Left lung (tissue), 14 donors: ENCODE measurements at places on chromosomes 7 and 10. TPM values are rescaled to one million over a fixed set of nuclear protein-coding genes. Genes with fewer than 3 reads are reported as not detected.

DNA sequence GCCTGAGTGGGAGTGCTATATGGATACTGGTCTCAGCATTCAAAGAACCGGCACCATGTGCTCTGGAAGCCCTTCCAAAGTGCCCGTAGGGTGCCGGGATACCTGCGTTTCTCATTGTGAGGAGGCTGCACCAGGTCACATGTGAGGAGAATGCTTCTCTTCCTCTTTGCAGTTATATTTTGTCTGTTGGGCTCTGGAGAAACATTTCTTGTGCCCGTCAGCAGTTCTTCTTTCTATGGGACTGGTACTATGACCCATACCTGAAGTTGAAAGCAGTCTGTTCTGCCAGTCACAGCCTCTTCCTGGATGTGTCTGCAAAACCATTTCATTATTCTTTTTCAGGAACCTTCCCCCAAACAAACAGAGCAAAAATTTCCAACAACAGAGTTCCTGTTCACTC is 465.0 kb downstream of the SUGCT start:
- no peaks in the 10 kb centered on the region for H3K36me3 ChIP-seq
- H3K27me3 ChIP-seq = no peaks in the 10 kb centered on the region
- peaks cover 5% of the 10 kb centered on the region for H3K4me1 ChIP-seq
- no peak overlapping the region for H3K4me3 ChIP-seq

DNA sequence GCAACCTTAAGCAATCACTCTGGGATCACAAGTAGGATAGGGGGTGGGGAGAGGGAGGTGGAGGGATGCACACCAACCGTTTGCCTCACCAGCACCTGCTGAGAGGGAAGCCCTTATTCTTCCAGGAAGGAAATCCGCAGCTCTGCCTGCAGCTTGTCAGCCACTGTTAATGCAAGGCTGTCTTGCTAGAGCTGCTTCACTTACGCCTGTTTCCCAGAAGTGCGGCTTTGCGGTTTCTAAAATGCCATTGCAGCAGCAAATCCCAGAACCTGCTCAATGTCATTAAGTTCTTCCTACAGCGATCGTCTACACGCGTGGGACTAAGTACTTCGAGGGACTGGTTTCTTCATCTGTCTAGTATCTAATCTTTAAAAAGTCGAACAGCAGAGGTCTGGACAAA is 191.1 kb downstream of the ZMYND11 start:
- DNase-seq = no peak
- H3K36me3 ChIP-seq = no peaks in the 10 kb centered on the region
- H3K27me3 ChIP-seq = no peaks in the 10 kb centered on the region
- peaks cover 3% of the 10 kb centered on the region for H3K4me1 ChIP-seq
- no peak overlapping the region for H3K27ac ChIP-seq

RHOBTB1 gene
- 52.5 TPM for polyA plus RNA-seq

GRCh38 chr7:84879570-84880325 is 307.1 kb downstream of the SEMA3D start:
- no peak for DNase-seq
- no peaks in the 10 kb centered on the region for H3K36me3 ChIP-seq
- H3K27me3 ChIP-seq = no peaks in the 10 kb centered on the region
- no peak overlapping the region for H3K27ac ChIP-seq

- H3K27me3 ChIP-seq = no peaks in the 10 kb centered on the region
- H3K4me3 ChIP-seq = no peak overlapping the region
- no peak for DNase-seq
- H3K4me1 ChIP-seq = no peaks in the 10 kb centered on the region
- no peaks in the 10 kb centered on the region for H3K36me3 ChIP-seq
- H3K27ac ChIP-seq = no peak overlapping the region
Measured at GRCh38 chr7:158601090-158601489, 13.5 kb upstream of the PTPRN2 start.

EPO gene
- polyA plus RNA-seq = not detected

MEST gene
- polyA plus RNA-seq = 359 TPM

MSMB gene
- not detected for polyA plus RNA-seq

NPSR1 gene
- polyA plus RNA-seq = not detected

DNA sequence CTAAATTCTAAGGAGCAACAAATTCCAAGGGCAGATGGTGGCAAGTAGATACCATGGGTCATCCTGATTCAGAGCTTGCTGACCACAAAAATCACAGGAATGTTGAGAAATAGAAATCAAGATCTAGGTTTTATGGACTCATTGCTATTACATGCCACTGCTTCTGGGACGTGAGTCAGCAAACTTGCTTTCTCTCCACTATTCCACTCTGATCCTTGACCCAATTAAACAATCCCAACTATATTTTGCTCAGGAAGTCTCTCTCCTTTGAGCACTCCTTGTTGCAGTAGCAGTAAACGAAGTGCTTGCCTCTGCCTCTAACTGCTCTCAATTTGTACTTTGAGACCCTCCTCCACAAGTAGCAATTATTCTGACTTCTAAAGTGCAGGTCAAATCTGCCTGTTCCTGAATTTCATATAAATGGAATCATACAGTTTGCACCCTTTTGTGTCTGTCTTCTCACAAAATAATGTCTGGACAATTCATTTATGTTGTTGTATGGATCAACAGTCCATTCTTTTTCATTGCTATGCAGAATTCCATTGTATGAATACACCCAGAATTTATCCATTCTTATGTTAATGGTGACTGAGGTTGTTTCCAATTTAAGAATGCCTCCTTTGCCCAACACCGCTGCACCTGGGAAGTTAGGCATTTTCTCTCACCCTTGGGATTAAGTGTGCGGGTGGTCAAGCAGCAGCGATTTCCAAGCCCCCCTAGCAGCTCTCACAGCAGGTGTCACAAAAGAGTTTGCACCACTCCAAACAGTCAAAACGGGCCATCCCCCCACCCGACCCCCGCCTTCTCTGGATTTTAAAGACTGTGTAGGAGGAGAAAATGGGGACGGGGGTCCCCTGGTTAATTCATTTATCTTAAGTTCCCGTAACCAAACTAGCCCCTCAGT is 35.9 kb downstream of the ACSM6 start:
- no peaks in the 10 kb centered on the region for H3K4me1 ChIP-seq
- H3K27ac ChIP-seq = peak overlapping the region; percentile 31
- no peaks in the 10 kb centered on the region for H3K36me3 ChIP-seq
- H3K27me3 ChIP-seq = no peaks in the 10 kb centered on the region
- no peak for DNase-seq

- no peak overlapping the region for H3K4me3 ChIP-seq
- DNase-seq = no peak
- no peaks in the 10 kb centered on the region for H3K27me3 ChIP-seq
- no peaks in the 10 kb centered on the region for H3K4me1 ChIP-seq
- H3K36me3 ChIP-seq = no peaks in the 10 kb centered on the region
- H3K27ac ChIP-seq = no peak overlapping the region
Measured at GRCh38 chr7:39894904-39895303, 55.2 kb upstream of the CDK13 start.

PLEKHS1 gene
- polyA plus RNA-seq = 0.10 TPM
